Epithelial cell of alveolus of lung (primary cell): ENCODE measurements at places on chromosomes 11 and 22. TPM values are rescaled to one million over a fixed set of nuclear protein-coding genes. Genes with fewer than 3 reads are reported as not detected.

Gene RFPL1
- not detected in 2 replicates for total RNA-seq

Gene BARX2
- total RNA-seq = not detected in 2 replicates

Gene PI4KA
- total RNA-seq = 24.5 and 35.2 TPM in 2 replicates

Gene SLC22A25
- total RNA-seq = not detected in 2 replicates

Gene SLC22A9
- total RNA-seq = not detected in 2 replicates
